ENCODE measurements at places on chromosomes 13 and 19.

- H3K4me3 ChIP-seq = no peak overlapping the region
- no peaks in the 10 kb centered on the region for H3K36me3 ChIP-seq
- H3K4me1 ChIP-seq = no peaks in the 10 kb centered on the region
- no peak overlapping the region for H3K27ac ChIP-seq
- no peaks in the 10 kb centered on the region for H3K27me3 ChIP-seq
Observed at GRCh38 chr13:77544355-77544754, 8.8 kb downstream of the SCEL start.

DNA sequence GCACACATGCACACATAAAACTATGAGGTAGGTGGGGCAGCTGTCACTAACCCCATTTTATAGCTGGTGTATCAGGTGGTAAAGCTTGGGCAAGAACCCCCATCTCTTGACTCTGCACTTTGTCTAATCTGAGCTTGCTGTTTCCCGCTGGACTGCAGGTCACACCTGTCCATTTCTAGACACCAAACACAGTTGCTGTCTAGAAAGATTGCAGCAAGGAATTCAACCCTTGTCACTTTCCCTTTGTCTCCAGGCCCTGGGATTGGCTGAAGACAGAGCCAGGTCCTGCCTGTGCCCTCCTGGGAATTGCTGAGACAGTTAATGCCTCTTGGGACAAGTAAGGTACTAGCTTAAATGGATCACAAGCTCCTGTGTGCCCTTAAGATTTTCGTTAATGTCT lies 83.8 kb downstream of the RNASEH2B start:
- peaks cover 10% of the 10 kb centered on the region for H3K4me1 ChIP-seq
- peaks cover 5% of the 10 kb centered on the region for H3K27me3 ChIP-seq
- no peak overlapping the region for H3K27ac ChIP-seq
- H3K36me3 ChIP-seq = no peaks in the 10 kb centered on the region

GRCh38 chr19:13404236-13404635 lies 102.0 kb downstream of the CACNA1A start:
- no peak for DNase-seq
- H3K4me3 ChIP-seq = no peak overlapping the region
- H3K27me3 ChIP-seq = no peaks in the 10 kb centered on the region
- no peak overlapping the region for H3K27ac ChIP-seq
- no peaks in the 10 kb centered on the region for H3K4me1 ChIP-seq
- H3K36me3 ChIP-seq = no peaks in the 10 kb centered on the region

DNA sequence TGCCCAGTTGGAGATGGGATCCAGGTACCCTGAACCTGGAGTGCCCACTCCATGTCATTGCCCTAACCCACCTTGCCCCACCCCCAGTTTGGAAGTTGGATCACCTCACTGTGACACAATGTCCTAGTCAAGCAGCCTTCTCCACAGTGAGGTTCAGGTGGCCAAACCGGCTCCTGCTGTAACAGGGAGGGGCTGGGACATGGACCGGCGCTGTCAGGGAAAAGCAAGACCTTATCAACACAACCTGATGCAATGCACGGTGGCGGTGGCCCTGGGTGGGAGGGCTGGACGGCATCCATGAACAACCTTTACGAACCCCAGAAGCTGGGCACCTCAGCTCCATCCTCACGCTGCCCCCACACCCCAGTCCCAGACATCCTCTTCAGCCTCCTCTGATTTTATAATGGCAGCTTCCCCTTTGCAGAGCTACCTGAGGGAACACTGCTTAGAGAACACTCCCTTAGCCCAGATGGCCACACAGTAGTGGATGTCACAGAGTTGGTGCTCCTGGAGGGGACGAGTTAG lies 1.6 kb upstream of the KRTDAP start:
- H3K4me3 ChIP-seq = no peak overlapping the region
- no peak for DNase-seq
- peaks cover 2% of the 10 kb centered on the region for H3K4me1 ChIP-seq
- H3K27ac ChIP-seq = no peak overlapping the region

- no peak for DNase-seq
- no peak overlapping the region for H3K27ac ChIP-seq
- no peaks in the 10 kb centered on the region for H3K36me3 ChIP-seq
- H3K4me1 ChIP-seq = no peaks in the 10 kb centered on the region
- H3K27me3 ChIP-seq = no peaks in the 10 kb centered on the region
Observed at GRCh38 chr19:48770734-48771472, 15.6 kb downstream of the FGF21 start.

- no peaks in the 10 kb centered on the region for H3K4me1 ChIP-seq
- H3K27ac ChIP-seq = no peak overlapping the region
- H3K36me3 ChIP-seq = no peaks in the 10 kb centered on the region
Observed at GRCh38 chr13:76709851-76710250, 176.4 kb downstream of the KCTD12 start.
